ENCODE measurements at places on chromosomes 4 and X.

- no peak for DNase-seq
Observed at GRCh38 chr4:1042352-1043055, 31.1 kb downstream of the FGFRL1 start.

DNA sequence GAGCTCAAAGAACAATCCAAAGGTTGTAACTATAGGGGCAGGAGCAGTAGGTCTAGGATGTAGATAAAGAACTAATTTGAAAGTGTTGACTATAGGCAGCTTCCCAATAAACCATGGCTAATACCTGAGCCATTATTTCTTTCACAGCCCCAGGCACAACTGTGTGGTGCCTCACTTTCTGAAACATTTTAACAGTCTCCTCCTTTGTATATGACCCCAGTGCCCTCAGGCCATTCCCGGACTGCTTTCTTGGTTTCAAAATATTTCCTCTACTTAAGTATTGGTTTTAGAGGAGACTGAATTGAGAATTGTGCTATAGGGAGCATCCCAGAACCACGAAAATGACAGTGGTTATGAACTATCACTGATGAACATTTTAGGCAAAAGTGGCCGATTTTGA is 728.7 kb downstream of the IL1RAPL1 start:
- no peak for DNase-seq

GRCh38 chr4:55358668-55359067 is 12.6 kb downstream of the SRD5A3 start:
- DNase-seq = no peak

DNA sequence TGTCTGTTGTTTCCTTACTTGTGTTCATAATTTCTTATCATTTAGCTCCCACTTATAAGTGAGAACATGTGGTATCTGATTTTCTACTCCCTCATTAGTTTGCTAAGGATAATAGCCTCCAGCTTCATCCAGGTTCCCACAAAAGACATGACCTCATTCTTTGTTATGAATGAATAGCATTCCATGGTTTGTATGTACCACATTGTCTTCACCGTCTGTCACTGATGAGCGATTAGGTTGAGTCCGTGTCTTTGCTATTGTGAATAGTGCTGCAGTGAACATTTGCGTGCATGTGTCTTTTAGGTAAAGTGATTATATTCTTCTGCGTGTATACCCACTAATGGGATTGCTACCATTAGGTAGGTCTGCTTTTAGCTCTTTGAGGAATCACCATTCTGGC is 624.3 kb upstream of the EPHA5 start:
- no peak for DNase-seq

- no peak for DNase-seq
Observed at GRCh38 chr4:107115185-107115847, 79.2 kb upstream of the DKK2 start.

DNA sequence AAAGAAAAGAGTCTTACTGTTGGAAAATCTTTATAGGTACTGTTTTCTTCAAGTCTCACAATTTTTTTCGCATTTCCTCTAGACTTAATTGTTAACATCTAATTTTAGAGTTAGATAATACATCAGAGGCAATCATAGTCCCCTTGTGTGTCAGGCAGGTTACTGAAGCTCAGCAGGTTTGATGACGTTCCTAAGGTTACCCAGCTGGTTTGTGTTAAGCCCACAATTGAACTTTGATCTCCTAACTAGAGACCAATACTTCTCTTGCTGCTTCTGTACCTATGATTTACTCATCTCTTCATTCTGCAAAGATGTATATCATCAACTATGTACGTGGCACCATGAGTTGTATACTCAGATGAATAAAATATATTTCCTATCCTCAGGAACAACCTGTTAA is 131.6 kb upstream of the STIM2 start:
- no peak for DNase-seq

GRCh38 chr4:106854569-106855351 is 181.4 kb downstream of the DKK2 start:
- DNase-seq = no peak

- no peak for DNase-seq
Observed at GRCh38 chr4:155509555-155509954, 132.8 kb upstream of the MAP9 start.

DNA sequence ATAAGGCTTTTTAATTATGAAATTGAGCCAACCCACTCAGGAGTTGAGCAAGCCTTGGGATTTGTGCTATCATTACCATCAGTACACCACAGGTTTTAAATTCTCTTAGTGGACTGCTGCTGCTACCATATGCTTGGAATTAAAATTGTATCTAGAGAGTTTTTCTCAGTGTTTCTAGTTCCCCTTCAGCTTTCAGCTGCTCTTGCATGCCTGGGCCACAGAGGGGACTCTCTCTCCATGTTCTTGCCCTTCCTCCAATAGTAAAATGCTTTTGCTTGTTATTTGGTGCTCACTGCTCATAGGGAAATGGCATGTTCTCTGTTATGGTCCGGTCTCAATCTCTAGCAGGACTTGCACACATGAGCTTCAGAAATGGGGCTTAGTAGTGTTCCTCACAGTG is 101.9 kb downstream of the IGSF1 start:
- DNase-seq = peak; percentile 60

DNA sequence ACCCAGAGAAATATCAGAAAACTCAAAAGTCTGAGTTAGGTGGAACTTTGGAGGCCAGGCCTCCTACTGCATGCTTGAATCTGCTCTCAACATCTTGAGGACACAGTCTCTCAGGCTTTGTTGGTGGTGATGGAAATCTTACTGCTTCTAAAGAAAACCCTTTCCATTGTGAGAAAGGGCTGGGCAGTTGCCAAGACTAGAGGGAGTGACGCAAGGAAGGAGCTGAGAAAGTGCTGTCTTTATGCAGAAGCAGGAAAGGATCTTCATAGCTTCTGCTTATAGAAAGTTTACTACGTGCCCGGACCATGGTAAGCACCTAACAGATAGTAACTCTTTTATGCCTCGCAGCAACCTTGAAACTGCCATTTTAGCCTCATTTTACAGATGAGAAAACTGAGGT is 2.4 kb upstream of the CRMP1 start:
- DNase-seq = no peak

GRCh38 chrX:23799469-23800065 is 16.6 kb downstream of the SAT1 start:
- no peak for DNase-seq

- DNase-seq = no peak
Observed at GRCh38 chr4:90757534-90758060, 630.4 kb downstream of the CCSER1 start.

- no peak for DNase-seq
Observed at GRCh38 chr4:39032218-39033085, at the start of gene TMEM156. Gene TMEM156 (minus strand): TSS chr4:39032409. CDS start chr4:39032313, 96 bp downstream.

- no peak for DNase-seq
Observed at GRCh38 chr4:1624519-1624910, 59.6 kb downstream of the FAM53A start.

- no peak for DNase-seq
Observed at GRCh38 chrX:115259238-115259875, 25.5 kb upstream of the LRCH2 start.

DNA sequence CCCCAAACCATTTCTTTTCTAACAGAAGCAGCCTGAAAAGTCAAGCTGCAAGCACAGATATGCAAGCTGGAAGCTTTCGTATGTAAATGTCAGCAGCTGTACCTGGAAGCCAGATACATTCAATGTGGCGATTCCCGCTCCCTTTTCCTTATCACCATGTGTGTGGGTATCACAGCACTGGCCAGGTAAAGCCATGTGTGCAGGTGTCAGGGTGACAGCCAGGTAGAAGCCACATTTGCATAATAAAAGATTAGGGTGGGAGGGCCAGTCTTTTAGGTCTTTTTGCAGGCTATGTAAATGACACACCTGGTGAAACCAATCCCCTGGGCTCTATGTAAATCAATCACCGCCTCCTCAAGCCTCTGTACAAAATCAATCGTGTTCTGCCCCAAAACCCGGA is 50.1 kb downstream of the RXFP1 start:
- DNase-seq = no peak

DNA sequence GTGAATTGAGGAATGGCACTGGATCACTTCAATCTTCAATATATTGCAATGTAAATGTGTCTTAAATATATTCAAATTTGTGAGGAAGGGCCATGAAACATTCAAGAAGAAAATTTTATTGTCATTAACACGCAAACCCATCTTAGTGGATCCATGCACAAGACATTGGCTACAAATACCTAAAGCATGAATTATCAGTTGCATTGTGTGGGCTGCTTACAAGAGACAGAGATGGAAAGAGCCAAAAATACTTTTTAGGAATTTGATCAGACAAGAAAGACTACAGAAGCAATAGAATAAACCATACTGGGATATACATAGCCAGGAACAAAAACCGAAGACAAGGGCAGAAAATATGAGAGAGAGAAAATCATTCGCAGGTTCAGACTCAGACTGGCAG is 616.2 kb upstream of the GRIA3 start:
- DNase-seq = no peak

- no peak for DNase-seq
Observed at GRCh38 chr4:139540161-139540560, 15.9 kb downstream of the SETD7 start.

DNA sequence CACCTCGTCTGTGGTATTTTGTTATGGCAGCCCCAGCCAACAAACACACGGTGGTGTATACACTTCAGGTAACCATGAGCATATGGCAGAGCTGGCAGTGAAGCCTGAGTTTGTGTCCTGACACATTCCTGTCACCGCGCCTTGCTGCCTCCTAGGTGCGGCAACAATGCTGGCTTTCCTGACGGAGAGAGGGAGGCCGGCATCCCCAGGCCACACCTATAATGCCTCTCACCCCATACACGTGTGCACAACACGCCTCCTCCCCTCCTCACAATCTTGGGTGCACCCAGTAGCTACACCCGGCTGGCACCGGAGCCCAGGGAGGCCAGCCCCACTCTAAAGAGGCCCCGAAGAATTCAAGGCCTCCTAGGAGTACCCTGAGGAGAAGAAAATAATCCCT is 158.5 kb downstream of the NSUN7 start:
- DNase-seq = no peak

DNA sequence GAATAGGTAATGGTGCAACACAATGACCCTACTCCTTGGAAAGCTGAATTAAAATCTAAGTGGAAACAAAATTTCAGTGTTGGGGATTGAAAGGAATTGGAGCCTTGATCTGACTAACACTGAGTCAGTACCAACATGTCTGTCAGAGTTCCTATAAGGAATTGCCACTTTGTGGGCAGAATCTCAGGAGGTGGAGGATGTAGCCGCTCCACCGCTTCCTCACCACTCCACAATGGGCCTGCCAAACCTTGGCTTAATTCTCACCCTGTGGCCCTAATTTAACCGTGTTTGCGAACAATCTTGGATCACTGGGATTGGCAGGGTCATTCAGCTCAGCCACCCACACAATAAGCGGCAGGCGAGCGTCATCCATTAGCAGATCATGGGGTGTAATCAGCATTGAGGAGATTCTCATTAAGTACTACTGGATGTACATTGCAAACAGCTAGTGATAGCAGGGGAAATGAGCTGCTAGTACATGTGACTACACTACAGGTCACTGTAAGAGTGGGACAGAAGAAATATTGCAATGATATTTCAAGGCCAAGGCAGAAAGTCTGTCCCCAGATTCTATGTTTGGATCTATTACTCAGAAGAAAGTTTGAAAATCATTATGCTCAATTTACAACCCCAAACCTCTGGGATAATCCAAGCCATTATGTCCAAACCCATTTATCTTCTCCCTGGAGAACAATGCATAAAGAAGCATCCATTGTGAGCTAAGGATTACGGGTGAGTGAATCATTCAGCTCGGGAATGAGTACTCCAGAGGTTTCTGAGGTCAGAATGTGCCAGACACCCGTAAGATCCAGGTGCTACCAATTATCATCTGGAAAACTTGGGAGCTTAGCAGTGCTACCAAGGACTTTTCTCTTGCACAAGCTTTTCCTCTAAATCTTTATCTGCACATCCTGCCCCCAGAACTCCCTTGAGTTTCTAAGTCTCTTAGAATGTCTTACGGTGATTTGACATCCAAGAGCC is 5.8 kb downstream of the SRPX start:
- no peak for DNase-seq

DNA sequence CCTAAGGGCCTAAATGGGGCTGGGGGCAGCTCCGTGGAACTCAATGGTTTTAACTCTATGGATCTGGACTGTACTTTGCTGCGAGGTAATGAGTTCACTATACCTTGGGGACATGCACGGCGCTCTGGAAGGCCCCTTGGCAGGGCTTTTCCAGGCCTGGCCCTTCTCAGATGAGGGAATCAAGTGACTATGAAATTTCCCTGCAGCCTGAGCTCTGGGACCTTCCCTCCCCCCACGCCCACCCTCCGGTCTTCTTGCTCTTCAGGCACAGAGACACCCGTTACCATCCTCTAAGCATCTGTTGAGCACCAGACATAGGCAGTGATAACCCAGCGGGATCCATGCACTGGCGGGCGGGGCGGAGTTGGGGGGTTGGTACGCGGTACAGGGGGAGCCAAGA is 109.2 kb downstream of the PSAPL1 start:
- no peak for DNase-seq

GRCh38 chrX:133590703-133591505 is 175.6 kb upstream of the GPC4 start:
- DNase-seq = no peak

GRCh38 chr4:24885342-24885741 is 27.5 kb downstream of the CCDC149 start:
- no peak for DNase-seq

DNA sequence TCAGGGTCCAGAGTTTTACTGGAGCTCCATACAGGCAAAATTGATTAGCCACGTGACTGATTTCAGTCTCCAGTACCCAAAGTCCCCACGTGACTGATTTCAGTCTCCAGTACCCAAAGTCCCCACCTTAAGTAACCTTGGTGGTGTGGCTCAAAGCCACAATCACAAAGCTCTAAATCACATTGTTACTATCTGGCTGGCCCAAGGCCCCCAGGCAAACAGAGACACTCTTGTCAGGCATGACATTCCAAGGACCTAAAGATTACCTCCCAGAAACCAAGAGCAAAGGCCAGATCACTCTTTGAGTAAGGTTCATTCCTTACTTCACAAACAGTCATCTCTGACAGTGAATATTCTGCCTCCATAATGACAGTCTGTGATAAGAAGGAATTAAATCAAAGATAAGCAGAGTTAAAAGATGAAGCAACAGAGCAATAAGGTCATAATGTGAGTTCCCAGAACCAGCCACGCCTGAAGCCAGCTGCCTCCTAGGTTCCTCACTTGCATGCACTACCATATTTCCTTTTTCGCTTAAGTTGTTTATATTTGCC is 78.5 kb downstream of the ANXA3 start:
- no peak for DNase-seq

GRCh38 chrX:2404776-2405175 is 96.0 kb downstream of the DHRSX start:
- no peak for DNase-seq
